ENCODE measurements at places on chromosomes 2 and 18.

DNA sequence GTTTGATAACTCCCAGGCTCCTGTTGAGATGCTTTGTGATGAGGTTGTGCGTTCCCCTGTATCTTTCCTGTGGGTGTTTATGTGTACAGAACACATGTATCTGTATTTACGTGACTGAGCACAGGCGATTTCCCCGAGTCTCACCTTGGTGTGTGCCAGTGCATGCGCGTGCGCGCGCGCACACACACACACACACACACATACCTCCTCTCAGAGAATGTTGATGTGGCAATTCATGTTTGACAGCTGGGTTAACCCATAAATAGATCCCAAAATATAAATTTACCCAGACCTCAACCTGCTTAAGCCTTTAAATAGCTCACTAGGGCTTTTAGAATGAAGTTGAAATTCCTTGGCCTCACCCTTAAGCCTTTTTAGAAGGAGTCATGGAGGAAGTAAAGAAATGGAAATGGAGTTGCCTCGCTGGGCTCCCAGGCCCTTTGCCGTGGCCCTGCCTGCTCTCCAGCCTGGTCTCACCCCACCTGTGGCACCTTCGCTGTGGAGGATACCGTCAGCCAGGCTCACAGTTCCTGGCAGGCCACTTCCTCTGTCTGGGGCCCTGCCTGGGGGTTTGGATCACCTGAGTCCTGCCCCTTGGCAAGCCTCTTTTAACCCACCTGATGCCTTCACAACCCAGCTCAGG is 20.3 kb downstream of the AGAP1 start:
- DNase-seq = no peak

GRCh38 chr2:183123117-183123958 is 905 bp upstream of the NUP35 start:
- DNase-seq = no peak

- DNase-seq = no peak
Measured at GRCh38 chr2:53569957-53570727, 197.5 kb upstream of the CHAC2 start.

GRCh38 chr2:142681952-142682351 is 195.5 kb upstream of the KYNU start:
- DNase-seq = no peak

GRCh38 chr18:6590326-6590725 is 139.2 kb upstream of the ARHGAP28 start:
- no peak for DNase-seq

GRCh38 chr2:1940679-1941078 is 196.4 kb upstream of the PXDN start:
- DNase-seq = no peak

- no peak for DNase-seq
Measured at GRCh38 chr2:75986617-75987016, 275.9 kb upstream of the GCFC2 start.

- no peak for DNase-seq
Measured at GRCh38 chr2:239949075-239949474, 76.1 kb downstream of the NDUFA10 start.

- no peak for DNase-seq
Measured at GRCh38 chr2:103860016-103860415, 993.9 kb upstream of the POU3F3 start.

DNA sequence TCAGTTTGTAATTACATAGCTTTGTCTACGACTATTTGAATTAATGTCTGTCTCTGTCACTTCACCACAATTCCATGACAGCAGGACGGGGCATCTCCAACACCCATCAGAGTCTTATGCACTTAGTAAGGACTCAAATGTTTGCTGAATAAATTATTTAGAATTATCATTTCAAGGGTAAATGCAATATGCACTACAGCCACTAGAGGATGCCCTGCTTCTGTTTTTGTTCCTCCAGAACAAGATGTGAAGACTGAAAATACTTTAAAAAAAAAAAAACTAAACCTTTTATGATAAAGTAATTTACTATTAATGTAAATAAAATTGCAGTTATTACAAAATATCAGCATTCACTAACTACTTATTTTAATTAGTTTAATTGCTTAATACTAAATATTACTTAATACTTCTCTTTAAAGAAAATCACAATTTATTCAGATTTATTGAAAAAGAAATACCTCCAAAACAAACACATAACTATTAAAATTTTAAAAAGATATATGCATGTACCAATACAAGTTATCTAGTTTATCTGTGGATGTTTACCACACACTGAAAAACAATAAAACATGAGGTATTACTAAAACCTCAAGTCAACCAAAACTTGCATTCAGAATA is 3.2 kb downstream of the PIGN start:
- DNase-seq = no peak

Data from stimulated activated CD4-positive, alpha-beta T cell treated with anti-CD3 and anti-CD28 coated beads, Interleukin-15, amount 100 ng/mL, for 1 hour (primary cell).